ENCODE measurements at places on chromosomes 7 and 10. TPM values are rescaled to one million over a fixed set of nuclear protein-coding genes. Genes with fewer than 3 reads are reported as not detected.

CDC14C gene
- total RNA-seq, result not detected

CALML5 gene
- total RNA-seq, result not detected

NAT16 gene
- total RNA-seq, result not detected

SAP25 gene
- total RNA-seq, result not detected

MYO3A gene
- total RNA-seq, result not detected

Data from HepG2 (cell line).